NCI-H748 treated with DMSO at 0.1 percent for 48 hours (cell line): ENCODE measurements at places on chromosomes 7 and 10.
A peak's percentile ranks its signal among the peaks of the same experiment; 100 is the strongest.

- DNase-seq: no peak
Measured at GRCh38 chr10:132328106-132328505, 3.9 kb upstream of the LRRC27 start.

- DNase-seq: no peak
Measured at GRCh38 chr7:140300243-140301136, 97.8 kb downstream of the SLC37A3 start.

- no peak for DNase-seq
Measured at GRCh38 chr10:34606890-34607289, 208.2 kb downstream of the PARD3 start.

GRCh38 chr10:28246023-28246422, 56.8 kb downstream of the MPP7 start:
- DNase-seq: no peak

DNA sequence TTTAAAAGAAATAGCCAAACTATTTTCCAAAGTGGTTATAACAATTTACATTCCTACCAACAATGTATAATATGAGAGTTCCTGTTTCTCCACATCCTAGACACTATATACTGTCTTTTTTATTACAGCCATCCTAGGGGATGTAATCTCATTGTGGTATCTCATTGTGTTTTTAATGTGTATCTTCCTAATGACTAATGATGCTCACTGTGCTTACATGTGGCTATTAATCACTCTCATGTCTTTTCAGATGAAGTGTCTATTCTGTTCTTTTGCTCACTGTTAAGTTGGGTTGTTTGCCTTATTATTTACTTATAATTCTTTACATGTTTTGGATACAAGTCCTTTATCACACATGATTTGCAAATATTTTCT, 71.8 kb downstream of the ZNF438 start:
- no peak for DNase-seq

DNA sequence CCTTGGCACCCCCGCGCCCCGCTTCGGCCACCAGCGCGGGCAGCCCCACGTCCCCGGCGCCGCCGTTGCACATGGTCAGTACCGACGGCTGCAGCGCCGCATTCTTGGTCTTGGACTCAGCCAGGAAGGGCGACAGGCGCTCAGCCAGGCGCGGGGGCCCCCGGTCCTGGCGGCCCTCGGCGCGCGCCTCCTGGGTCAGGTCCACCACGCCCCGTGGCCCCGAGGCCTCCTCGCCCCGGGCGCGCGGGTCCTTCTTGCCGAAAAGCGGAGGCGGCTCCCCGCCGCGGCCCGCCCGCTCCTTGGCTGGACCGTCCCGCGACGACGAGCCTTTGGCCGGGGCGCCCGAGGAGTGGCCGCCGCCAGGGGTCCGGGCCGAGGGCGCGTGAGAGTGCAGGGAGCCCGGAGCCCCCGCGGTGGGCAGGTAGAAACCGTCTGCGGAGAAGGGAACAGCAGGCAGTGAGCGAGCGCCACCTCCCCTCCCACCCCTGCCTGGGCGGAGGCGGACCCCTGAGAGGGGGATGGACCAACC, 34.7 kb downstream of the TNRC18 start:
- DNase-seq: no peak

DNA sequence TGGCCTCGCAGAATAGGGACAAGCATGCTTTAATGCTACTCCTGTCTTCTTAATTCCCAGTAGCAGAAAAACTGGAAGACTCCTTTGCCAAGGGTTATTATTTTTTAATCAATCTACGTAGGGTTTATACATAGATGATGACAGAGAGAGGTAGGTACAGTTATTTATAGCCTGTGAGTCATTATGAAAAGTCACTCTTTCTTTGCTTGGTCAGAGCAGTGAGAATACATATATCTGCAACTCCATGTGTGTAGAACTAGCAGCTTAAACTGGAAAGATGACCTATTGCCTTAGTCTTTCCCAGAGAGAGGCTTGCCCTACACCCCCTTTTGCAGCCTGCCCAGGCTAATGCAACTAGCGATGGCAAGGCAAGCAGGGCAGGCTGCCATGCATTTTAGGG, 1050.6 kb downstream of the NRG3 start:
- no peak for DNase-seq

GRCh38 chr10:15703151-15703880, 16.4 kb downstream of the ITGA8 start:
- DNase-seq: no peak

GRCh38 chr7:135645296-135645904, 16.9 kb upstream of the STMP1 start:
- DNase-seq: peak; percentile 54

DNA sequence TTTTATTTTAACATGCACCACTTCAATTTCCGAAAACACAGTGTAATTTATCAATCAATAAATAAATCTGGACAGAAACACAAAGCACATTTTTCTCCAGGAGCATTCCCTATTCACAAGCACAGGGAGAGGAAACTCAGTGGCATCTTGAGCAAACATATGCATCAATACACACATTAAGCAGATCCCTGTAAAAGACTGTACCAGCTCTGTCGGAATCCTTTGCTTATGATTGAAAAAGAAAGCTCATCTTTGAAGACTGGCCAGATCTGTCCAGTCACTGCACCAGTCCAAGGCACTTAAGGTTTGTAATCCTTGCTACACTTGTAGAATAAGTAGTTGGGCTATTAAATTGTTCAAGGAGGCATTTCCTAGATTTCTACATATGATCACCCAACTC, 343.9 kb downstream of the BMPER start:
- DNase-seq: no peak

- DNase-seq: no peak
Measured at GRCh38 chr10:94687625-94688248, 4.2 kb downstream of the CYP2C18 start.

DNA sequence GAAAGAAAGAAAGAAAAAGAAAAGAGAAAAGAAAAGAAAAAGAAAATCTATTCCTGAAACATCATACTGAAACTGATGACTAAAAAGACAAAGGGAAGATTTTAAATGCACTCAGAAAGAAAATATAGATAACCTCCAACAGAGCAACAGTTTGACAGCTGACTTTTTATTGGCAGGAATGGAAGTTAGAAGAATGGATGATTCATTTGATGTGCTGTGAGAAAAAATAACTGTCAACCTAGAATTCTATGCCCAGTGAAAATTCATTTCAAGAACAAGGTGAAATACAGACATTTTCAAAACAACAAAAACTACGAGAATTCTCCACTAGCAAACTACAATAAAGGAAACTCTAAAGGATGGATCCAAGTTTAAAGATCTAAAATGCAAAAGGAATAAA, 50.5 kb upstream of the HSPA12A start:
- DNase-seq: no peak

- DNase-seq: no peak
Measured at GRCh38 chr7:84002348-84002747, 192.2 kb downstream of the SEMA3A start.

GRCh38 chr10:122301811-122302115, 30.7 kb downstream of the BTBD16 start:
- no peak for DNase-seq

DNA sequence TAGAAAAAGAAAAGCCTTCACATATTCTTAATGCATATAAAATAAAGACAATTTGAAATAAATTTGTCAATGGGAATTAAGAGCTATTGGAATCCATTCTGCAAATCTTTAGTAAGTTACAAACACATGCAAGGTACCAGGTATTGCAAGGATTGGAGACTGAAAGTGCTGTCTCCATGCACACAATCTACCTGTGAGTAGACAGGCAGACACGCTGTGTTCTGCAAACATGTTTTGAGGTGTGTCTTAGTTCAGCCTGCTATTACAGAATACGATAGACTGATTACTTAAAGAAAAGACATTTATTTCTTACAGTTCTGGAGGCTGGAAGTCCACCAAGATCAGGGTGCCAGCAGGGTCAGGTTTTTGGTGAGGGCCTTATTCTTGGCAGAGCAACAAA, 10.0 kb downstream of the NMT2 start:
- DNase-seq: no peak

GRCh38 chr10:15451137-15452094, 80.3 kb upstream of the FAM171A1 start:
- DNase-seq: no peak

- DNase-seq: no peak
Measured at GRCh38 chr10:22335173-22335933, 9.9 kb upstream of the SPAG6 start.

DNA sequence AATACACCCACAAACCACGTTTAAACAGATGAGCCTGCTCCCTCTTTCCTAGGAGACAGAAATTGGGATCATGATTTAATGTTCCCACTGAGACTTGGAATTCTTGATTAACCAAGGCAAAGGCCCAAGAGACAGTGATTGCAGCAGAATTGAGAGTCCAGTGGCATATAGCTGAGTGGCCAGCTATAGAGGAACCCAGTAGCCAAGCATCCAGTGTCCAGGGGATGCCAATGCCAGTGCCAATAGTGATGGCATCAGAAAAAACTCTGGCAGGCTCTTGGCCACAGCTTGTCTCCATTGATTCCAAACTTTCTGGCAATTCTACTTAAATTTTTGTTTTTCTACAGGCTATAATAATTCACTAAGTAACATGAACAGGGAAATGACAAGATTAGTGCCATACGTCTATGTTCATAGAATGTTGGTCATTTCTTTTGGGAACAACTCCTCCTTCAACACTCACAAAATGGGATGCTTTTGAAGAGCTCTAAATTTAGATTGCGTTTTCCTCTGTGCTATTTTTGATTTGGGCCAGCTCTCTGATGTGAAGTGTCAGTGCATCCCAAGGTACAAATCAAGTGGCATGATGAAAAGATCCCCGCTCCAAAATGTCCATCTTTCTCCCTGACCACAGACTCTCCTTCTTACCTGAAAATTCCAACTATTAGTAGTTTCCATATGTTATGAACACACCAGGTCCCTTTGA, 83.1 kb upstream of the A1CF start:
- no peak for DNase-seq

- DNase-seq: no peak
Measured at GRCh38 chr10:102581401-102581800, 62.9 kb upstream of the TRIM8 start.

GRCh38 chr7:28128608-28129007, 52.0 kb downstream of the JAZF1 start:
- DNase-seq: no peak
